ENCODE measurements at places on chromosomes 6 and 20.

DNA sequence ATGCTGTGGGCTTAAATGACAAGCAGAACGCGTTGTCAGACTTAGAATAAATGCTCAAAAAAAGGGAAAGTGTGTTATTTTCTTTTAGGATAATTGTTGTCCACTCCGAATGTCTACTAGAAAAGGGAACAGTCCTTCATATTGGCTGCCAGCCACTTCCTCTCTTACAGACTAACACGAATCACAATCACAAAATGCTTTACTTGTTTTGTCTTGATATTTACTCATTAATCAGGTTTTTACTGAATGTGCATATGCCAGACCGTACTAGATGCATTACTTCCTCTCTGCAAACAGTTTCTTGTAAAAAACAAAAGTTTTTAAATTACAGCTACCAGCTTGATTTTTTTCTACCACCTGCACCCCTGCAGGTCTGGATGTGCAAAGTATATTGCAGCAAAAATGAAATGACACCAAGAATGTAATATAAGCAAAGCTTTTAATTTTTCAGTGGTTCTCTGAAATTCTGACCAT, 821 bp downstream of the DHX35 start:
- no peak for DNase-seq

- no peak for DNase-seq
These were observed 83.1 kb upstream of the PHACTR2 start for GRCh38 chr6:143594647-143595046.

GRCh38 chr6:49050584-49050983, 412.5 kb downstream of the MMUT start:
- DNase-seq, result no peak

DNA sequence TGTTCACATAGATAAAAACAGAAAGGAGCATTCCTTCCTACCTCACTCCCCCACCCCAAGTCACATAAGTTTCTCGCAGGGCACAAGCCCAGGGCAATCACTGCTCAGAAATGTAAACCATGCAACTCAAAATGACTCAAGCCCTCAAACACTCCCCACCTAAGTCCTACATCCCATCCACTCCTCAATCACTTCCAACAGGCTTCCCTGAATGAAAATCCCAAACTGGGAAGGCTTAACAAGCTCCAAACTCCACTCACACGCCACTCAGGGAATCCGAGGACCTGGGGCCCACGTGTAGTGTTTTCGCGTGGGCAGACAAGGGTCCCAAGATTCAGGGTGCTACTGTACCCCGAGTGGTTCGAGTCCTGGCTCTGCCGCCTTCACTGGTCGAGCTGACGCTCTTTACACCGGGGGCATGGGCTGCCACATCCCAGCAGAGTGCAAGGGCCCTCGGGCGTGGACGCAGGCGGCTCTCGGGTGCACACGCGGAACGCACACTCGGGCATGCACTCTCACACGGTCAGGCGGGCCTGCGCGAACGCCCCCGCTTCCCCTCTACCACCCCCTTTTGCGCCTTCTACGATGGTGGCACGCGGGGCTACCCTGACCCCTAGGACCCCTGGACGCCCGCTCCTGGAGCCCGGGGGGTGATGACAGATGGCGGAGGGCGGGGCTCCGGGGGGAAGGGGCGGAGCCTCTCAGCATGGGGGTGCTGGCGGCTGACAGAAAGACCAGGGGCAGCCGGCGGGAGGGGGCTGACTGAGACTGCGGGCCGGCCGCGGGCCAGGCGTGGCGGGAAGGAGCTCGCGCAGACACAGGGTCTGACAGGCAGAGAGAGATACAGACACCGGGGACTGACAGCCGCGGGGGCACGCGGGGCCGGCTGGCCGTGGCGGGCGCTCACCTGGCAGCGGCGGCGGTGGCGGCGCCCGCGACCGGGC, 657 bp downstream of the ZHX3 start:
- DNase-seq, result peak; percentile 58

DNA sequence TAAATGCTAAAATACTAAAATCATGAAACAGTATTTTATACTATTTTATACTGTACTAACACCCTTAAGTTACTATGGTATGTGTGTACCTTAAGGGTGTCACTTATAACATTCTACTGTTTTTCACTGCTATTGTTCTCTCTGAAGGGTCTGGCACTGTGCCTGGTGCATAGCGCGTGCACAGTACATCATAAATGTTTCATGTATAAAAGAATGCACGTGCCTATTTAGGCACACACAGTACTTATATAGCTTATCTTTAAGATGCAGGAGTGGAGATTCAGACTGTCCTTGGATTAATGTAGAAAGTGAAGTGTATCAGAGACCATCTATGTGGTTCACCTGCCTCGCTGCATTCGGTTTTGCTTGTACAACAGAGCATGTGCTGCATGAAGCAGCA, 64.0 kb upstream of the SGK1 start:
- no peak for DNase-seq

DNA sequence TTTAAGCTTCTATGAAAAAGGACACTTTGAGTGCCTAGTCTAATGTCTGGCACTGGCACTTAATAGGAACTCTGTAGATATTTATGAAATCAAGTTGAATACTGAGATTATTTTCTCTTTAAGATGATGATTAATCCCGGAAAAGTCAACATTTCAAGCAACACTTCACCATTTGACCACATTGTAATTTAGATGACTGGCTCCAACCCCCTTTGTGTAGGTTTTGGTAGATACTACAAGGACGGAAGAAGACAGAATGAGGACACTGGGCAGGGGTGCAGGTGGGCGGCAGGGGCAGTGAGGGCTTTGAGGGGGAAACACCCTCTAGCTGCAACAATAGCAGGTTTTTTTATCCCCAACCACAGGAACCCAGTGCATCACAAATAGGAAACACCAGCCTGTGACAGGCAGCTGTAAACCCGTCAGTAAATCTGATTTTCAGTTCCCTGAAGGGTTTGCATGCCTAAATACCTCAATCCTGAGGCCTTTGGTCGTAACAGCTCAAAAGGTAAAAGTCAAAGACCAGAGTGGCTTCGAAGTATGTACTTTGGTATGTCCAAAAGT, 4.6 kb downstream of the DTNBP1 start:
- DNase-seq, result no peak

DNA sequence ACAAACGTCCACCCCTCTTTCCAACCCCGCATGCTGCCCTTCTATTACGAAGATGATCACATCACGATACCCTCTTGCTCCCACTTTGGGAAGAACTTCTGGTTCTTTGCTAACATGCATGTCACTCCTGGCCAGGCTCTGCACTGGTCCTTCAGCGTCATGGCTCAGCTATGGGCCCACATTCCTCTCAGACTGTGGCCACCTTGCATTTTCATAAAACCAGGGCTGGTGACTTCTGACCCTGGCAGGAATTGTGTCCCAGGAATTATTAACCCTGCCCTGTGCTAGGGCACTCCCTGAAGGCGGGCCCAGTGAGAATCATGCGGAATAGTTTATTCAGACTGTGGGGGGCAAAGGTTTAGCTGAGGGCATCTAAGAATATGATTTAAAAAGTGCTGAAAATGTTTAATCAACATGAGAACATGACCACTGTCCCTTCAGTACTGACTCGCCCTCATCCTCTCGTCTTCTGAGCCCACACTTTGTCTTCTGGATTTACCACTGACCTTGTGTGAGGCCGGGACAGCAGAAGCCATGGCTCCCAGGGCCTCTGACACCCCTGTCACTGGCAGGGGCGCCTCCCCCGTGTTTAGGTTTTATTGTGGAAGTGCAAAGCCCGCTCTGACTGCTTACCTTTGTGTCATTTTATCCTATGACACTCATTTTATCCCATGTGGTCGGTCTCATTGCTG, 38.1 kb upstream of the THBS2 start:
- DNase-seq, result no peak

DNA sequence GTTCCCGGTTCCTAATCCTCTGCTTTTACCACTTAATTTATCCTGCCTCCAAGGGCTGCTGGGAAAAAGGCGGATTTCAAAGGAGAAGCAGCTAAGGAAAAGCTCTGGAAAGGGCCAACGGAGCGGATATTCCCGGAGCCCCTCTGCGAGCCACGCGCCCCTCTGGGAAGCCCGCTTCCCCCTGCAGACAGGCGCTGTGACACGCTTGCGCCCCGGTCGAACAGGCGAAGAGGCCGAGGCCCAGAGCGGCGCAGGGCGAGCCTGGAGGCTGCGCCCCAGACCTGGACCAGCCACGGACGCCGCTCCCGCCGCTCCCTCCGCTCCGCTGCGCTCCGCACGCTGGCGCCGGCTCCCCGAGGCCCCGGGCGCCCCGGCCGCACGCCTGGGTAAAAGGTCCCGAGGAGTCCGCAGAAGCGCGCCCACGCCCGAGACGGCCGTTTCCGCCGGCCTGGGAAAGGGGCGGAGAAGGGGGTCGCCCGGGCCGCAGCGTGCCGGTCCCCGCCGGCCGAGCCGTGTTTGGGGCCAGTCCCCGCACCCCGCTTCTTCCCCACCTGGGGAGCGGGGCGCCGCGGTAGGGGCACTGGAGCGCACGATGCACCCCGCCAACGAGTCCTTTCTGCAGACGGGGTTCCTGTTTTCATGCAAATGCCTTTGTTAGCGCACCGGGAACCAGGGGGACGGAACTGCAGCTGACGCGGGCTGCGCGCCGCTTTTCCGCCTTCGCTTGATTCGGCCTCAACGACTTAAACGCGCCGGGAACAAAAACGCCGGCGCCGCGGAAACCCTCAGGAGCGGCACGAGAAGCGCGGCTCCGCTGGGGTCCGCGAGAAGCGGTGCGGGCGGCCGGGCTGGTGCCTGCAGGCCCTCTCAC, 91.9 kb upstream of the SIRPA start:
- no peak for DNase-seq

- no peak for DNase-seq
These were observed 31.4 kb downstream of the LINC00237 start for GRCh38 chr20:21074605-21075336.

GRCh38 chr6:73798592-73798991, 102.6 kb downstream of the CD109 start:
- no peak for DNase-seq

DNA sequence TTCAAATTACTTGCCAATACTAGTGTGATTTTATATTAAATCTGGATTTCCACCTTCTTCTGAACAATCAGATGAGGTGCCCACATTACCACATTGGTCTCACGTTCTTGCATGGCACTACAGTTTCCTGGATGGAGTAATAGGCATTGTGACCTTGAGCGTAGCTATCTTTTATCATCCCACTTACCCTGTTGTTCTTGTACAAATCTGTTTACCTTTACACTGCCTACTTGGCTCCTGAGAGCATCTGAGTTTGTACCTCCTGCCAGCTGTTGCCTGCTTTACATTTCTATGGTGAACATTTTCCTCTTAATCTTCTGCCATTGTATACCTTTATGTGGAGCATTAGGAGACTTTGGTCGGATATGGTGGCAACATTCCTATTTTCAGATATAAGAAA, 90.7 kb downstream of the AKAP7 start:
- DNase-seq, result no peak

DNA sequence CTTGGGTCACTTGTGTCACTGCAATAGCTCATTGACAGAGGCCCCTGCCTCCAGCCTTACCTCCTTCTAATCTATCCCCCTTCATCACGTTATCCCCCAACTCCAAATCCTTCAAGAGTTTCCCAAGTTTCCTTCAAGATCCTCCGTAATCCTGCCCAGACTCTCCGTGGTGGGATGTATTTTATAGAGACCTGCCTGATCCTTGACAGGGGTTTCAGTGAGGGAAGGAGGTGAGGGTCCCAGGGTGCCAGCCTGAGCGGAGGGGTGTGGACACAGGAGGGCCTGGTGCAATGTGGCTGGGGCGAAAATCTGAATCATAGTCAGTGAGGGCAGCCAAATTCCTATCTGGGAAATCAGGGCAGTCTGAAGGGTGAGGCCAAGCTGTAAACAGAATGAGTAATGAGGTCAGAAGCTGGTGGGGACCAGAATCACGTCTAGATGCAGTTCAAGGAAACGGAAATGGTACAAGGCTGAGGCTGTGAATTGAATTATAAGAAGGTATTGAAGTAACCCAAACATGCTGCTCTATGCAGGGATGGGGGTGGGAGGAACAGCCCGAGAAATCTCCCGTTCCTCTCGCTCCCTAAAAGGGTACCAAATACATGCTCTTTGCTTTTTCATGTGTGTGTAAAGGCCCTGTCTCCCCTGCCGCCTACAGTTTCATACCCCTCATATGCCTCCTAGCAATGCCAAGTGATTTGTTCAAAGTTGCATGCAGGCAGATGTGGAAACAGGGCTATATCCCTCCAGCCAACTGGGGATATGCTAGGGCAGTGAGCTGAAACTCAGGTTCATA, 35.4 kb upstream of the PIM1 start:
- DNase-seq, result no peak

DNA sequence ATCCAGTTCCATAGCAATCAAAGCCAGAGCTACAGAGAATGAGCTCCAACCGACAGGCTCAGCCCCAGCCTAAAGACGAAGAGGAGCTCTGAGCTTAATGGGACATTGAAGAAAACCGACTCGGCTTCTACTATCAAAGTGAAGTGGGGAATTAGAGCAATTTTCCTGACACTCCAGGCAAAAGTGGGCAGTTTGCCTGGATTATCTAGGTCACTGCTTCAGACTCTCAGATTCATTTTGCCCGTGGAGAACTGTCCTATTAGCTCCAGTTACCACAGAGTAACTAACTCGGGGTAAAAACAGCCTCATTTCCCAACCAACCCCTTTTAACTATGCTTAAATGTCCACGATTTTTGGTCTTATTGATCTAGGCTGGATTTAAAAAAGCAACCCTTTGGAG, 592.1 kb upstream of the NRSN1 start:
- no peak for DNase-seq

Measured in stimulated activated CD8-positive, alpha-beta memory T cell treated with anti-CD3 and anti-CD28 coated beads, Interleukin-7, amount 100 ng/mL, for 1 hour (primary cell).